ENCODE measurements at places on chromosomes 5 and 9. TPM values are rescaled to one million over a fixed set of nuclear protein-coding genes. Genes with fewer than 3 reads are reported as not detected.

DNA sequence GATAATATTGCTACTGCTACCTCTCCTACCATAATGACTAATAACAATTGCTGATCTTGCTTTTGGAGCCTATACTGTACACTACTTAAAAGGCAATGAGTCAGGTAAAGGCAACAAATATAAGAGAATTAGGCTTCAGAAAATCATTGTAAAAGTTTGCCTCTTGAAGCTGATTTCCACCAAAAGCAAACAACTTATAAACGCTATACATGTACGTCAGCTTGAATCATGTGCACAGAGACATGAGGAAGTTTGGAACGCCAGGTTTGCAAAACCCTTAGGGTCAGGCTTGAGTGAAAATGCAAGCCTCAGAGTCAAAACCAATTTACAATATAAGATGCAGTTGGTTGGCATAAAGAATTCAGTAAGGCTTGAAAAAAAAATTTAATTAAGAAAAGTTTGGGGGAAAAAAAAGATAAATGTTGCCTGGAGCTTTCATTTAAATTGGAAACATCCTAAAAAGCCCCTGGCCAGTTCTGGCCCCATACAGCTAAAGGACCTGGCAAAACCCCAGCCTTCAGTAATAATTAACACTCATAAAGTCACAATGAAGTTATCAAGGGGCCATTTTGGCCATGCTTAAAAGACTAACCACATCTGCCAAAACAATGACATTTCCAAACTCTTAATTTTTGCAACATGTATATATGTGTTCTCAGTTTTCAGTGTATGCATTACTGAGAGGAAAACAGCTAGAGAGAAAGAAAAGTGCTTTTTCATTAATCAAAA is 181.0 kb upstream of the NFIL3 start:
- DNase-seq = no peak

DNA sequence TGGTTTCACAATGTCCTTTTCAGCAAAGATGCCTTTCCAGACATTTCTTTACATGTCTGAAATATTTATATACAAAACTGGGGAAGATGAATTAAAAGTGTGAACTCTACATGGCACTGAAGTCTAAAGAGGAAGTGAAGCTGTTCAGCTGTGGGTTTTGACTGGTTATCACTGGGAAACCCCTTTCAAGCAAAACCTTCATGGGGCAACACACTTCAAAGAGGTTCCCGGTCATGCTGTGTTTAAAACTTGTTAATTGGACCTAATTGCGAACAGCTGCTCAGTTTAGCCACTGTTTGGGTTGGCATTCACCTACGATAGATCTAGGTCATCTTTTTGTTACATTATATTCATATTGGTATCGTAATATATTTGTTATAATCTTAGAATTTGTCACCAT is 20.0 kb upstream of the GDNF start:
- no peak for DNase-seq

- no peak for DNase-seq
Observed at GRCh38 chr5:123207081-123207537, 118.1 kb downstream of the PRDM6 start.

DIPK1B gene
- total RNA-seq = 18.0 TPM

CA9 gene
- not detected for total RNA-seq

CAST gene
- 577 TPM for total RNA-seq

Measured in heart left ventricle (tissue), 16 donors.